ENCODE measurements at places on chromosomes 3 and 15.

GRCh38 chr3:43388175-43388574 is 101.8 kb downstream of the SNRK start:
- no peak for DNase-seq

DNA sequence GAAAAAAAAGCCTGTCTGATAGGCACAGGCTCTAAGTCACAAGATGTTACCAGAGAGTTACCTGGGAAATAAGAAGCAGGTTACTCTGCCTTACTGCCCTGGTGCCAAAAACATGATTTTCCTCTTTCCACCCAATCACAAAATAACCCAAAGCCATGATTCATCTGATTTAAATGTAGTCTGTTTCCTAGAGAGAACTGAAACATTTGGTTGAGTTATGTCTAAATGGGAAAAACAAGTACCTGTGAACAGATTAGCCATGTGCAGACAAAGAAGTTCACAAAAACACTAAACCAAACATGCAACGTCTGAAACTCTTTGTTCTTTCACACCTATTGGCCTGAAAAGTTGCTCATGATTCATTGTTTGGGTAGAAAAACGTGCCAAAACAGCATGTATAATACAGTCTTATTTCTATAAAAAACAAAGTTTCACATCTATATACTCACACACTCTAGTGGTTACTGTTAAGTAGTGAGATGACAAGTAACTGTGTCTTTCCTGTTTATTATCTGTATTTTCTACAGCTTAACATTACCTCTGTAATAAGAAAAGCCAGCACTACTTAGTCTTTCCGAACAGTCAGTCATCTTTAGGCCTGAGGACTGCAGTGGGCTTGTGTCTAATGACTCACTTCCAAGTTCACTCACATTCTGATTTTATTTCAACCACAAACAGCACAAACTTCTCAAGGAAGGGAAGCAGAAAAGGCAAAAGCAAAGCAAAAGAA is 30.2 kb downstream of the FAM174B start:
- no peak for DNase-seq

GRCh38 chr15:70114221-70114620 is 16.5 kb upstream of the TLE3 start:
- DNase-seq, result no peak

GRCh38 chr15:34755419-34755773 is 598 bp upstream of the GJD2 start:
- DNase-seq, result no peak

DNA sequence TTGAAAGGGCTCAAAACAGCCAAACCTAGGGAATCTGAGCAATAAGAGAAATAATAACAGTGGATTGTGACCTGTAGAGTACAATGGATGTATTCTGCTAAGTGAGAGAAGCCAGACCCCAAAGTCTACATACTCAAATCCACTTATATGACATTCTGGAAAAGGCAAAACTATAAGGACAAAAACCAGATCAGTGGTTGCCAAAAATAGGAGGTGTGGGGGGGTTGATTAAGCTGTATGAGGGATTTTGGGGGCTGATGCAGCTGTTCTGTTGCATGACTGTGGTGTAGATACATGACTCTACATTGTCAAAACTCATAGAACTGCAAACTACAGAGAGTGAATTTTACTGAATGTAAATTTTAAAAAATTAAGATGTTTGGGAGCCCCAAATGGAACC is 20.1 kb upstream of the CGNL1 start:
- no peak for DNase-seq

DNA sequence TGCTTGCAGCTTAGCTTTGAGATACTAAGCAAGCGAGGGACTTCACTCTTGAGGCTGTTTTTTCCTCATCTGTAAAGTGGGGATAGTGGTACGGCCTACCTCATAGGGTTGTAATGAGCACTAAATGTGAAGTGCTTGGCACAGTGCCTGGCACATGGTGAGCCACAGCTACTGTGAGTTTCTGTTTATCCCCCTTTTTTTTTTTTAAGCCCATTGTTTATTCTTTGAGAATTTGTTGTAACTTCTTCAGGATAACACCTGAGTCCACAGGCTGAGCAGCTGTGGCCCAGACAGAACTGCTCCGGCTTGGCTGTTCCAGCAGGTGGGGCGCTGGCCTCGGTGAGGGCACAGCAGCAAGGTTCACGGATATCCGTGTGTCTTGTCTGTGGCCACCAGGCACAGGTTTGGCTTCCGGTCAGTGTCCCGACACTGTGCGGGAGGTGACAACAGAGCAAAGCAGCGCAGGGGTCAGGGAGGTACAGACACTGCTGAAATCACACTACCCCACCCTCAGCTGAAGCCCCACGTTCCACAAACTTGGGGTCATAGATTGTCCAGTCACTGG is 7.3 kb upstream of the ISG20 start:
- no peak for DNase-seq

DNA sequence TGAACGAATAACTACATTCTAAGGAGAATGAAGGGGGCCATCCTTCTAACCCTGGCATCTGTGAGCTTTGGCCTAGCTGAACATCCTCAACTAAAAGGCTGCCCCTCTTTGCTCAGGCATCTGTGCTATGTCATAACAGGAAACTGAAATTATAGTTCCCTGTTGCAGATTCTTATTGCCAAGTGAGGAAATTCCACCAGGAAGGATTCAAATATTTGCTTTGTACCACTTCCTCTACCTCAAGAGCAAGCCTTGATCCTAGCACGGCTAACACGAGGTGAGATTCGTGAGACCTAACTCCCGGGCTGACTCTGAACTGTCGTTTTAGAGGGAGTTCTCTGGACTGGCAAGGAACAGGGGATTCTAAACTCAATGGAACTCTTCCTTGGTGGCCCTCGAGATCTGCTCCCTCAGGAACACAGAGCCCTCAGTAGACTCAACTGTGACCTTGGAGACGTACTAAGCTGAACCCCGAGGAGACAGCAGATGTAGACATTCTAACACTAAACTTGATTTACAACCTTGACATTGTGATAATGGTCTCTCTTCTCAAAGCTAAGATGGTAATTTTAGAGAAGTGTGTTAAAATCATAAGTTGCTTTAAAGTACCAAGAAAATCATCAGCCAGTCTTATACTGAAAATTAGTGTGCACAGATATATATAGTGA is 4.2 kb downstream of the SPG21 start:
- peak; percentile 61 for DNase-seq

Data from NB4 (cell line).